ENCODE measurements at places on chromosomes 6 and 20.

GRCh38 chr6:138443979-138444378 lies 40.0 kb downstream of the HEBP2 start:
- DNase-seq, result no peak

DNA sequence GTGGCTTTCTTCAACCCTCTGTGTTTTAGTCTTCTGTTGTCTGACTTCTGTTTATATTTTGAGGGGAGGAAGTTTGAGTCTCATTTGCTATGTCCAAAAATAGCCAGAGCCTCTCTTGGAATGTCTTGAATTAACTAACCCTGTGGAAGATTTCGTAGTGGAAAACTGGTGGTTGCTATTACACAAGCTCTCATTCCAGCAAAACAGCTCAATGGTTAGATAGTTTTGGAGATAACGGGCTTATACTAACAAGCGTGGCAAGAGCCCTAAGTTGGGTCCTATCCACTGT lies 1.6 kb downstream of the CCN2 start:
- no peak for DNase-seq

DNA sequence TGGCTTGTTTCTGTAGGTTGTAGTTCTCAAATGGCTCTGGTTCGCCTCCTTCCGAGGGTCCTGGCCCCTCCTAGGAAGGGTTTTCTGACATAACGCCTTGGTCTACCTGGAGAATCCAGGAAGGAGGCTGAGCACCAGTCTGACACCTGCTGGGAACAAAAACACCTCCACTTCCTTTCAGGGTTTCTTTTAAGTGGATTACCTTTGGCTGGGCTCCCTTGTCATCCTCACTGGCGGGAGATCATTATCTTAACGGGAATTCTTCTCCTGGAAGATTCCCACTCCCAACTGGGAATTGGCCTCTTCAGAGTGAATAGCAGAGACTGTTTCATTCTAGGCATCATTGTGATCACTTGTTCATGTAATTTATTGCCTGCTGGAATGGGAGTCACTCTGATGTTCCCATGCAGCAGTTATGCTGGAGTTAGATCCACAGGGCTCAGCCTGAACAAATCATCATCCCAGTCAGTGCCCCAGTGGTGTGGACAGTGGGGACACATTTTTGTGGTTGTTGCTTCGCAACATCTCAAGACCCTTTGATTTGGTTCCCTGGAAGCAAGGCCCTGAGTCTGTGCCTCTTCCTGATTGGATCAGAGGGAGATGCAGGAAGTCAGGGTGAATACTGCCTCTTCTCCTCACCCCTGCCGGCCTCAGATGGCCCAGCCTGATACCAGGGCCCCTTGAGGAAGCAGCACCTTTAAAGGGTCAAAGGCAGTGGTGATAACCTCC lies 49.1 kb downstream of the LYRM2 start:
- DNase-seq, result no peak

DNA sequence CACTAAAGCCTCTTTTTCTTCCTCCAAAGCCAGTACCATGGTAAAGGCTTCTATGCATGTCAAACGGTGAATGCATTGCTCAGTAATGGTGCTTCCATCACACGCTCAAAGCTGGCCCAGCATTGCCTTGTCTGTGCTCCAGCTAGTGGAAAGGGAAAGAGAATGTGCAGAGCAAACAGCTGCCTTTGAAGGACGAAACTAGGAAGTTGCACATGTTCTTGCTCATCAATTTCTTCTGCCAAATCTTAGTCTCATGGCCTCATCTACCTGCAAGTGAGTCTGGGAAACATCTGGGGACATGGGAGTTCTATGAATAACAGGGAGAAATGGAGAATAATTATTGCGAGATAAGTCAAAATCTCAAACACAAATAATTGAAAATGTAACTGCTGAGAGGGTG lies 216.5 kb upstream of the SSTR4 start:
- DNase-seq, result no peak

DNA sequence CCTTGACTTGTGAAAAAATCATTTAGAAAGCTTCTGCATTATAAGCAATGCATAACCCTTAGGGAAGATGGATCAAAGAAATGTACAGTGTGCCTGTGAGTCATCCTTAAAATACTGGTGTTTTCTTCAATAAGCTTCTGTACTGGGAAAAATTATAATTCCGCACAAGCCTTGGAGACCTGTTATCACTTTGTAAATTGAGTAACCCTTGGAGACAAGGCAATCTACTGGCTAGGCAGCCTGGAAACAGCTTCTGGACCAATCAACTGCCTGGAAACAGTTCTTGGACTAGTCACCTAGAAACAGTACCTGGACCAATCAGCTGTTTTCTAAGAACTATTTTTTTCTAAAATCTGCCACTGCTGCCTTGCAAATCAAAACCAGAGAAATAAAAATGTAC lies 25.8 kb upstream of the RNGTT start:
- DNase-seq, result no peak

GRCh38 chr20:50048420-50049166 lies 64.4 kb downstream of the UBE2V1 start:
- no peak for DNase-seq

DNA sequence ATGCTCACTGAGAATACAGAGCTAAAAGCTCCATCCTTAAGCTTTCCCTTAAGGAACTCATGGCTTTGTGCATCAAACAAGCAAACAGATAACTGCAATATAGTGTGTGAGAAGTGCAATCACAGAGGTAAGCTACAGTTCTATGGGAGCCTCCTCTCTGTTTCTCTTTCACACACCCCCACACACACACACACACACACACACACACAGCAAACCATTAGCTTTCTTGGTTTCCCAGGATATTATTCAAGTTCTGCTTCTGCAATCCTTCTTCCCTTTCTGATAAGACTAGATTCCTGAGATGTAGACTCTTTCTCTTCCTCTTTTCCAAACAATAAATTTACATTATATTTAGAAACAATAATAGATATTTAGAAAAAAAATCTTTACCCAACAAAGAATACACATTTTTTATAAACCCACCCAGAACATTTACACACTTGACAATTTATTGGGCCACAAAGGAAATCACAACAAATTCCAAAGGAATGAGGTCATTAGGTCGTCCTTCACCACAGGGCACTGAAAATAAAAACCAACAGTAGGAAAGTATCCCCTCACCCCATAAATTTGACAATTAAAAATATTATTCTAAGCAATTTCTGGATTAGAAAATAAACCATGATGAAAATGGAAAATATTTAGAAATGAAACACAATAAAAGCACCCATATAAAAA lies 9.3 kb upstream of the GFOD1 start:
- DNase-seq, result no peak

GRCh38 chr6:143283887-143284645 lies 166.4 kb downstream of the ADAT2 start:
- no peak for DNase-seq

GRCh38 chr6:148271711-148272439 lies 70.8 kb upstream of the SASH1 start:
- no peak for DNase-seq

DNA sequence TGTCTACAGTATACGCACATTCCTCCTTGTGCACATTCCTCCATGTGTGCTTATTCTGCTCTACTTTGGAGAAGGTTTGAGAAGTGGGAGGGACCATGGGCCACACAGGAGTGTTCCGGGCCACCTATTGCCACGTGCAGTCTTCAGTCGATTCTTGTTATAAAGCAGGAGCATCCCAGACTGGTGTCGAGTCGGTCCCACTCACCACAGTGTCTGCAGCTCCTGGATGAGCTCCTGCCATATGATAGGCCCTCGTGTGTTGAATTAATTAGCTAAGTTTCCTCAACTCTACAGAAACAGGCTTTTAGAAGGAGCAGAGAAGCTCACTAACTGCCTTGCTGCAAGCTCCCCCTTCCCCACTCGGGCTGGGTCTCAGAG lies 22.6 kb downstream of the ENTPD6 start:
- DNase-seq, result no peak

GRCh38 chr6:82951389-82951788 lies 114.3 kb downstream of the UBE3D start:
- no peak for DNase-seq

- DNase-seq, result peak; percentile 61
Observed at GRCh38 chr20:32761831-32762753, at the start of gene DNMT3B. TSS of gene DNMT3B (plus strand) at chr20:32762385. CDS start at chr20:32780324, 17,939 bp downstream.

- DNase-seq, result no peak
Observed at GRCh38 chr6:80605165-80605989, 498.9 kb downstream of the BCKDHB start.

- DNase-seq, result no peak
Observed at GRCh38 chr6:16295060-16295459, 56.7 kb downstream of the GMPR start.

- DNase-seq, result no peak
Observed at GRCh38 chr6:91852252-91852651, 1265.4 kb upstream of the MAP3K7 start.

- DNase-seq, result no peak
Observed at GRCh38 chr6:12909833-12910232, 193.3 kb downstream of the PHACTR1 start.

DNA sequence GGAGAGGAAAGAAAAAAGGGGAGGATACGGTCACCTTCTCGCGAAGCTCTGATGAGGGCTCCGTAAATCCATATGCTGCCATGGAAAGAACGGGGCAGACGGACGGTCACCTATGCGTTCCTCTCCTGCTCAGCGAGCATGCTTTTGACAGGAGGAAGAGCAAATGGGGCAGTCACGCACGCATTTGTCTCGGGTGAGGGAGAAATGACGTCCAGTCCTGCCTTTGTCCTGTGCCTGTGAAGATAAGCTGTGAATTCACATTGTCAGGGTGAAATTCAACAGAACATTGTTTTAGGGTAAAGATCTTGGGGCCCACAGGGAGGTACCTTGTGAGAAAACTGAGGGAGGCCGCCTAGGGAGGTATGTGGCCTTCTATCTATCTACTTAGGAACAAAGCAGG lies 83.8 kb downstream of the IRF4 start:
- no peak for DNase-seq

DNA sequence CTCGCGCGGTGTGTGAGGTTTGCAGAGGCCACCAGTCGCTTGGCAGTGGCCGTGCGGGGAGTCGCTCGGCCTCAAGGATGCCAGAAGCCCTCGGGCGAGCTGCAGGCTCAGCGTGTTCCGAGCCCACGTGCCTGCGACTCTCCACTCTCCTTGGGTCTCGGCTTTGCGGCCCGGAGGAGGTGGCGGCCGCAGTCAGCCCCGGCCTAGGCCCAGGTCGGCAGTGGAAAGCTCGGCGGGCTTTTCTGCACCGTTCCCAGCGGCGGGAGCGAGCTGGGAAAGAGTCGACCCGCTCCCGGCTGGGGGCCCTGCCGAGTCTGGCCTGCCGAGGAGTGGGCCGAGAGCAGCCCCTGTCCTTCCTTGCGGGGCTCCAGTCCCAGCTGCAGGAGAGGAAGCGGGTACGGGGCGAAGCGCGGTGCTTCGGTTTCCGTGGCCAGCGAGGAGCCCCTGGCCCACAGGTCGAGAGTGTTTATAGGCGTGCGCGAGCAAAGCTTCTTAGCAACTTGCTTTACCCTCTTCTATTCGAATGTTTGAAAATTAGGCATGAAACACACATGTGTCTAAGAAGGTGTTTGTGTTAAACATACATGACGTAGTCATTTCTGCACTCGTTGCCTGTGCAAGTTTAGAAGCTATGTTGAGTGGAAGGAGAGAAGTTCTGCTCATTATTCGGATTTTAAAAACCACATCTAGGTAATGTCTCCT lies 5.6 kb downstream of the FOXC1 start:
- DNase-seq, result no peak

GRCh38 chr6:153032255-153032882 lies 29.9 kb upstream of the MTRF1L start:
- no peak for DNase-seq

DNA sequence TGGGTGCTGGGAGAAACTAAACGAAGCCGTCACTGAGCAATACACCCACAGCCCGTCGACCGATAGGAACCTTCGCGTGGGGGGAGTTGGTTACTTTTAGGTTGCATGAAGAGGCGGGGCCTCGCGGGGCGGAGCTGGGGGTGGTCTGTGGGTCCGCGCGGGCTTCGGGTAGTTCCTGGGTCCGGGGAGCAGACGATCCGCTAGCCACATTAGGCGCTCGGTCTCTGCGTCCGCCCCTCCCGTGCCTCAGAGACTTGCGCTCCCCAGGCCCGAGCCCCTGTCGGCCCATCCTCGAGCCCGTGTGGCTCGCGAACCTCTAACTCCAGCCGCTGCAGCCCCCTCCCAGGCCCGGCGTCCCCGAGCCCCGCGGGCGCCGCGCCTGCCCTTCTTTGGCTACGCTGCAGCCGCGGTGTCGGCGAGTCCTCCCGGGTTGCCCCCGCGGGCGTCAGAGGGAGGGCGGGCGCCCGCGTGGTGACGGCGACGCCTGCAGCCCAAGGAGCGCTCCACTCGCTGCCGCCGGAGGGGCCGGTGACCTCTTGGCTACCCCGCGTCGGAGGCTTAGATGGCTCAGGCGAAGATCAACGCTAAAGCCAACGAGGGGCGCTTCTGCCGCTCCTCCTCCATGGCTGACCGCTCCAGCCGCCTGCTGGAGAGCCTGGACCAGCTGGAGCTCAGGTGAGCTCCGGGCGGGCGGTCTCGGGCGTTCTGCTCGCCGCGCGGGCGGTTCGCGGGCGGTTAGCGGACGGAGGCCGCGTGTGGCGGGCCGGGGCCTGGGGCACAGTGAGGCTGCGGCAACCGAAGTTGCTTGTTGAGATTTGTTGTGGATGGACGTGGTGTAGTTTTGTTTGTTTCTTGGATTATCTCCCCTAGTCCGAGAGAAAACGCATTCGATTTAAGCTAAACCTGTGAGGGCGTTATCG lies at the start of gene BAG2:
TSS of gene BAG2 (plus strand) at position 191 of the 920 bp plus-strand sequence. CDS start at position 563, 372 bp downstream.
- DNase-seq, result peak; percentile 84

DNA sequence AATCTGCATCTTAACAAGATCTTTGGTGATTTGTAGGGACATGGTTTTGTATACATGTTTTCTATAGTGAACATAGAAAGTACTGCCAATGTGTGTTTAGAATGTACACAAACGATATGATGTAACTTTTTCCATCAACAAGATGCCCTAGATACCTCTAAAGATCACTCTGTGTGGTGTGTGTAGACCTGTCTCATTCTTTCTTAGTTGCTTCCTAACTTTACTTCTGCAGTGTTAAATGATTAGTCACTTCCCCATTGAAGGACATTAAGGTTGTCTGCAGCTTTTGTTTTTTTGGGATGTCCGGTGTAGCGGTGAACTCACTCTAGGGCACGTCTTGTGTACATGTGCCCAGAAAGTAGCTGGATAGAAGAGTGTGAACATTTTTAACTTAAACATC lies 35.9 kb downstream of the CDYL start:
- no peak for DNase-seq

- DNase-seq, result no peak
Observed at GRCh38 chr20:3452136-3452535, 18.7 kb upstream of the ATRN start.

Data from stimulated activated CD4-positive, alpha-beta T cell treated with anti-CD3 and anti-CD28 coated beads, Interleukin-2, amount 100 ng/mL, for 4 hours (primary cell).